ENCODE measurements at places on chromosomes 7 and 10.

DNA sequence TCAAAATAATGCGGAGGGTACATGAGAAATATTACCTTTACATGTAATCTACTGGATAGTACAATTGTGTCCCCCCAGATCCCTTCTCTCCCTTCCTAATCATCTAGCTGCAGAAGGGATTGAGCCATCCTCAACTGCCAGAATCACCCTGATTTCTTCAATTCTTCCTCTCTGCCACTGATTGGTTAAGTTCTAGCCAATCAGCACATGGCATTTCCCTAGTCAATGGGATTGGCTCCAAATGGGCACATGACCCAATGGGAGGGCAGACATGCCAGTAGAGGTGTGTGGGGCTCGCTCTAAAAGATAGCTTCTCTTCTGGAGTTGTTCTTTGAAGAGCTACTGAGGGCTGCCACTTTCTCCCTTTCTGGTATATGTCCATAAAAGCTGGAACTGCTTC is 20.9 kb upstream of the UBE3C start:
- DNase-seq: no peak

DNA sequence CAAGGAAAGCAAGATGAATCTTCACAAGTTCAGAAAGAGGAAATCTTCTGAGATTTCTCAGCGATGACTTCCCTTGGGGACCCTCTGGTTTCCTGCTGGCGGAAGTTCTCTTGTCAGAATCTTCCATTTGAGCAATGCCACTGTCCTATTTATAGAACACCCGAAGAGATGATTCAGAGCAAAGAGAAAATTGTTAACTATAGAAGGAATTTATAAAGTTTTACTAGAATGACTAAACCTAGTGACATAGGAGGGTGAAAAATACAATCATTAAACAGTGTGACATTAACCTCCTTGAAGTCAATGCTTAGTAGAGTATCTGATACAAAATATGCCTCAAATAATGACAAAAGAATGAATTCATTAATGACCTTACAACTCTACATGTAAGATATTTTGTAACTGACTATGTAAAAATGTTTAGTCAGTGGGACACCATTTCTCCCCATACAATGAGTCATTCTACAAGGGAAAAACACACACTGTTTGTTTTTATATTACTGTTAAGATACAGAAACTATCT is 206.5 kb upstream of the CNTNAP2 start:
- DNase-seq: no peak

GRCh38 chr7:116786791-116787443 is 75.5 kb upstream of the CAPZA2 start:
- peak; percentile 47 for DNase-seq

- DNase-seq: no peak
These were observed 572 bp downstream of the ATP5MF start for GRCh38 chr7:99465421-99465768.

DNA sequence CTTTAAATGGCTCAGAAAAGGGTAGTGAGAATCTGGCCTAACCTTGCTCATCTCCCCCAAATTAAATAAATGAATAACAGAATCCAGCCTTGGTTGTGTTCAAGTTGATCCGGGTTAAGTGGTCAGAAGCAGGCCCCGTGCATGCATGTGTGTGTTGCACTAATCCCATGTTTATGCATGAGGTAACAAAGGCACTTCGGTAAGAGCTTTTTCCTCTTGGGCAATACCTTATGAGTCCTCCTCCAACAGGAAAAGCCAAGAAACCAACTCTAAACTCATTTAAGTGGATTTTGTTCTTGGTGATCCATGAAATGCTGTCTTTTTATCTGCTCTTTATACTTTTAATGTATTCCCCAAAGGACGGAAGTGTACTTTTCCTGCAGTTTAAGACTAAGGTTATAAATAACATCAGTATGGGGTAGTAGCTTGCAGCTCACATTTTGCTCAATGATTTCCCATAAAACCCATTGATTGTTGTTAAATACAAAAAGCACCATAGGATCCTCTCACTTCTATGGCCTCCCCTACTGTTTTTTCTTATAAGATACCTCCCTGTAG is 104.9 kb upstream of the YAE1 start:
- no peak for DNase-seq

DNA sequence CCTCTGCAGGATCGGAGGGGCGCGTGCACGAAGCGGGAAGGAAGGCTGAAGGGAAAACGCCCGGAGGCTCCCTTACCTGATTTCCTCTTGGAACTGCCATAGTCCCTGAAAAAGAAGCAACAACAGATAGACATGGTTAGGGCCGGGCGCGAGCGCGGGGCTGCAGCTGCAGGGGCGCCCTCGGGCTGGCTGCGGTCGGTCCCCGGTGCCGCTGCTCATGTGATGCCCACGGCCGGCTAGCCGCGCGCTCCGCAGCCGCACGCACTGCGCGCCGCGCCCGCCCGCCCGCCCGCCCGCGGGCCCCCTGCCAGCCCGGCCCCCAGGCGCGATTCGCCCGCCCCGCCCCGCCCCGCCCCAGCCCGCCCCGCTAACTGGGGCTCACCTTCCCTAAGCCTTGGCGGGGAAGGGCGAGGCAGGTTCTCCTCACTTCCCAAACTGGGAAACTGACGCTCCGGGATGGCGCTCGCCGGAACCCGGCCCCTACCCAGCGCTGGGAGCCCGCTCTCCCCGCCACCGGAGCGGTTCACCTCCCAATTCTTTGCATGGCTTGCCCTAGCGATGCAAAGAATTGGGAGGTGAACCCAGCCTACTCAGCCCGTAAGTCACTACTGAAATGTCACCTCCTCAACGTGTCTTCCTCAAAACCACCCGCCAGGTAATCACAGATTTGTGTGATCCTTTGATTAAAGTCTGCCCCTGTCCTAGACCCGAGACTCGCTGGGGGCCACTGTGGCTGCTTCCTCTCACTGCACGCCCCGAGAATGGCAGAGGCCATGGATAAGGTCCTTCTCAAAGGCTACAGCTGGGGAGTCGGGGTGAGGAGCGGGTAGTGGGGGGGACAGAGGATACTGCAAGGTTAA is 162.2 kb downstream of the SH3PXD2A start:
- no peak for DNase-seq

DNA sequence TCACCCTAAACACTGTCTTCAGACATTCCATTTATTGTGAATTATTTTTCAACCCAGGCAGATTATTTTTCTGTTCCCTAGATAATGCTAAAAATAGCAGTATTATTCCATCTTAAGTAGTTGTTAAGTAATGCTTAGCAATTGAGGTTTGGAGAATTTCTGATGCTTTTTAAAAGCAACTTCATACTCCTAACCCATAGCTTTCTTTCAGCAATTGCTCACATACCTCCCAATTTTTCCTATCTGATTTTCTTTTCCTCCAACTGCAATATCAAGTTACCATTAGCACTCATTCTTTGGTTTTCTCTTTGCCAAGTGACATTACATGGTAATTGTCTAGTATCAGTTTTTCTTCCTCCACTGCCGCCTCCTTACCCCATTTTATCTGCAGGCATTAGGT is 104.7 kb downstream of the GPR85 start:
- DNase-seq: peak; percentile 38

DNA sequence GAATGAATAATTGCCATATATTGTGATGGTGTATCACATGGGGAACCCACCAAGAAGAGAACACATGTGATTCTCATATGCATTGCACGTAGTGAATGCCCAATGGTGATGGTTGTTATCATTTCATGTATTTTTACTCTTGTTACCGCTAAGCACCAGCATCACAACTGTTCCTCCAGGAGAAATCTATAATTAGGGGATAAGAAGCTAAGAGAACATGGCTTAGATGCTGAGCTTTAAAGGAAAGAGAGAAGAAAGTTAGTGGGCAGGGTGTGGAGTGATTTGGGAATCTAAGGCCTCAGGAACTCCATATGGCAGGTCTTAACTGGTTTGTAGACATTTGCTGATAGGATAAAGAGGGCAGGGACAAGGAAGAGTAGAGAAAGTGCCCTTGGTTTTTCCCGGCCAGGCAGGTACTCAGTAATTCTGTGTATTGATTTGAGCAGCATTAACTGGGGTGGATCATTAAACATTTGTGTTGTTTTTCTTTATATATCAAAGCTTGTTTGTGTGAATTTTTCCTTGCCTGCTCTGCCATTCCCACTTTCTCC is 145.9 kb downstream of the LRRC4 start:
- DNase-seq: no peak

- no peak for DNase-seq
These were observed 300.3 kb downstream of the ADK start for GRCh38 chr10:74451127-74451829.

GRCh38 chr7:156680281-156680680 is 39.7 kb downstream of the RNF32 start:
- DNase-seq: no peak

GRCh38 chr10:22894714-22895113 is 33.1 kb upstream of the ARMC3 start:
- DNase-seq: no peak

GRCh38 chr7:79199266-79199665 is 254.2 kb downstream of the MAGI2 start:
- DNase-seq: no peak

- DNase-seq: no peak
These were observed 41.1 kb upstream of the CABCOCO1 start for GRCh38 chr10:61621605-61622051.

DNA sequence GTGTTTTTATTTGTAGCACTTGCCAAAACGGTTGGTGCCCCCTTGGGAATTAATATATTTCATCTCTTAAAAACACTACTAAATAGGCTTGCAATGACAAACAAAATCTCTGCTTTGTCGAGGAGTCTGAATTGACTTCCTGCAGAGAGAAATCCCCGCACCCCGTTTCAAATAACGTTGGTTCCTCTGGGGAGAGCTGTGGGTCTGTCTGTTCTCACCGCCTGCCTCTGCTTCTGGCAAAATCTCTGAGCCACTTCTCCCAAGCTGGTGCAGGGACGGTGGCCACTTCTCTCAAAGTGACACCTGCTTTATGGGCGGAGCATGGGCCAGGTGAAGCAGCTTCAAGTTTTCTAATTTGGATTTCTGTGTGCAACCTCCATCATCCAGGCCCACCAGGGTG is 186.3 kb upstream of the ADARB2 start:
- no peak for DNase-seq

- peak; percentile 35 for DNase-seq
These were observed 22.3 kb upstream of the TMEM26 start for GRCh38 chr10:61475449-61475873.

GRCh38 chr7:121032645-121033460 is 44.3 kb downstream of the CPED1 start:
- DNase-seq: no peak

DNA sequence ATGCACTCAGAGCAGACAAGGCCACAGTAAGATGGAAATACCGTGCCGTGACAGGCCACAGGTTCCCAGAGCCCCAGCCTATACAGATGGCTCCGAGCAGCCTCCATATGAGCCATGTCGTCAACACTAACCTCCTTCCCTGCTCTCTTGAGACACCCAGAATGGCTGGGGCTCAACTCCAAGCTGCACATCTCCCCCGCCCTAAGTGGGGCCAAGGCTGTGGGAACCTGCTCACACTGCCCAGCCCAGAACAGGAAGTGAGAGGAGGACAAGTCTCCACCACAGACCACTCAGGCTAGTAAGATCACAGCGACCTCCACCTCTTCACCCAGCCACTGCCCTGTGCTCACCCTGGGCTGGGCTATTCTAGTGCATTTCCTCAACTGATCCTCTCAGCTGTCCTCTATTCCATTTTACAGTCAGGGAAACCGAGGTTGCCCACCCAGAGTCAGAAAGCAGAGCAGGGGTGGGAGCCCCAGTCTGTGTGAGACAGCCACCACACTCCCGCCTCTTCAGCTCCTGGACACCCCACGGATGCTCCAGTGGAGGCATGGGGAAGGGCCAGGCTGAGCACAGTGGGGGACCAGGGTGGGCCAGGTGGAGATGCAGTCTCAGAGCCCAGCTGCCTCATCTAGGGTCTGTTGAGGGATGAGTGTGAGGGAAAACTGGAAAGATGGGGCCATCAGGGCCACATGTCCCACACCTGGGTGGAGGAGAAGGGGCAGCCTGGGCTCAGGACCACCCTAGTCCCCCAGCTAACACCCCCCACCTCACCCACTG is 11.6 kb downstream of the GRID1 start:
- DNase-seq: no peak

DNA sequence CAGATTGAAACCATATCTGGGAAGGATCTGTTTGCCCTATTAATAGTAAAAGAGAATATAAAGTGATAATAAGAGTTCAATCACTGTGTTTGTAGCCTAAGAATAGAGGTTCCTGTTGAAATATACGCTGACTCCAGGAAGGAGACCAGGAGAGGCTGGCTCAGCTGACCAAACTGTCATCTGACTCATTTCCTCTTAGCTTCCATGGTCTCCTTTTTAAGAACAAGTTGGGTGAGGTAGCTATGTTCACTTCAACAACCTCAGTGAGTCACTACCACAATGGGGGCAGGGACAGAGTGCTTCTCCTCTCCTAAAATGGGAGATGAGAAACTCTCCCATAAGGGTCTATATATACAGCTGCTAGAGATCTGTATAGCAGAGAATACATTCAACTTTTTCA is 543.3 kb downstream of the CALN1 start:
- no peak for DNase-seq

DNA sequence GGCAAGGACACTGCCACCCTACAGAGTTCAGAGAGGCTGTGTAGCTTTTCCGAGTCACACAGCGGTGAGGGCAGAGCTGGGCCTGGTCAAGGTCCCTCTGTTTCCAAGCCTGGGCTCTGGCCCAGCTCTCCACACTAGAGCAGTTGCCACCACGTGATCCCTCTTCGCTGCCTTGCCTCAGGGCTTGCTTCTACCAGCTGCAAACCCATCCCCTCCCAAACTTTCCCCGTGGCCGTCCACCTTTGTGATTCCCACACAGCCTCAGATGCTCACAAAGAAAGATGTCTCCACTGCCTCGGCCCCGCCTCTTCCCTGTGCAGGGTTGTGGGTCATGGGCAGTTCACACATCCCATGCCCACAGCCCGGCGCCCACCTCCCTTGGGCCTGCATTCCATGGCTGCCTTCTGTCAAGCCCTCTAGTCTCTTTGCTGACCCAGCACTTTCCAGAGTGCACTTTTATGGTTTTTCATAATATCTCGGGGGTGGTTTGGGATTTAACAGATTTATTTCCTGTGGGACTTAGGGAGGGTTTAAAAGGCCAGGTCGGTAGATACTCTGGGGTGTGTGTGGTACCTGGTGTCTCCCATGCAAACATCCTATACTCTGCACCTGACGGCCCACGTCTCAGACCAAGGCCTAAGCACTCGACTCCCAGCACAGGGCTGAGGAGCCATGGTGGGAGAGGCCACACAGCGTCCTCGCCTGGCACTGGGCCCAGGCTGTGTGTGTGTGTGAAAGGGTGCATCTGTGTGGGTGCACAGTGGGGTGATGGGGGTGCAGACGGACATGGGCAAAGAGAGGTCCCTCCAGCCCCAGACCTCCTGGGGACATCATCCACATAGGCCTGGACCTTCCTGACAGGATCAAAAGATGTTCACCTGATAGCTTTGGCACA is 59.6 kb downstream of the PKD1L1 start:
- DNase-seq: no peak

- DNase-seq: no peak
These were observed 79.8 kb upstream of the NEBL start for GRCh38 chr10:20976891-20977290.

DNA sequence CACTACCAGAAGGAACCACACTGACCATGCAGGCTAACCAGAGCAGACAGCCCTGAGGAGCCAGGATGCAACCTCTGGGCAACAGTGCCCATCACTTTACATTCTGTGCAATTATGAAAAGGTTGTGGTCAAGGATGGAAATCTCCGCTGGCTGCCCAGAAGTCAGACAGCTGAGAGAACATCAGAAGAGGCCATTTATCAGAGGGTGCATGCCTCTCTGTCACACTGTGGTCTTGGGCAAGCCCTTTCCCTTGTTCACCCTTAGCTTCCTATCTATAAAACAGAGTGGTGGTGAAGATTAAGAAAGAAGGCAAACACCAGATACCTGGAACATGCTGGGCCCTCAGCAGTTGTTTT is 120.7 kb upstream of the GDF10 start:
- no peak for DNase-seq

GRCh38 chr10:132030898-132031463 is 34.8 kb upstream of the JAKMIP3 start:
- no peak for DNase-seq

All from fibroblast of the aortic adventitia (primary cell).